ENCODE measurements at places on chromosomes 3 and 15.

DNA sequence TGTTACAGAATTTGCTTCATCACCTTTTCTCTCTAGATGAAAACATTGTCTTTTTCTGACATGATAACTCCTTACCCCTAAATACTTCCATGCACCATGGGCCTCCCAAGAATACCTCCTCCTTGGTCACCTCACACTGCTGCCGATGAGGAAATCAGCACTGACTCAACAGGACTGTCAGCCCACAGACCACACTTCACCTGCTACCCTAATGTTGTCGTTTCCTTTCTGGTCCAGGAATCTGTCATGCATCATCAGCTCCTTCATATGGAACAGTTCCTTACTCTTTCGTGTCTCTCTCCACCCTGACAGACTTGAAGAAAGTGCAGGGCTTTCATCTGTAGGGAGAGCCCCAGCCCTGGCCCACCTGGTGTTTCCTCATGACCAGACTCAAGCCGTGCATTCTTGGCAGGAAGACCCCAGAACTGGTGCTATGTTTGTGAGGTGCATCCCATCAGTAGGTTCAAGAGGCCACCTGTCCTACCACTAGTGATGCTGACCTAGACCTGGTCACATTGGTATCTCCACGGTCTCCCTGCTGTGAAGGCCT, 41.1 kb upstream of the PLXNA1 start:
- peak; percentile 26 for DNase-seq

DNA sequence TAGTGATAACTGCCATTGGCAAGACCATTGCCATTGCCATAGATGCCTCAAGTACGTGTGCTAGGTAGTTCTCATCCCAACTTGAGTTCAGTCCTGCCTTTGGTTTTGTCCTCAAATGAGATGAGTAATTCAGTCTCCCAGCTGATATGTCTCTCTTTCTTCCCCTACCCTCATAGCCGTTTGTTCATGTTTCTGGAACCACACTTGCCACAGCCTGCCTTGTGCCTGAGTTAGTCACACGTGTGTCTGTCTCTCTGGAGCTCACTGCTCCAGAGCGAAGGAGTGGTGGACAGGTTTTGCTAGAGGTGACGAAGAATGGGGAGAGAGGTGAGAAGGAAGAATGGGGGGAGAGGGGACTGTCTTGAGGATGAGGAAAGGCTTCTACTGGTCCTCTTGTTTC, 88.0 kb upstream of the IGF1R start:
- no peak for DNase-seq

DNA sequence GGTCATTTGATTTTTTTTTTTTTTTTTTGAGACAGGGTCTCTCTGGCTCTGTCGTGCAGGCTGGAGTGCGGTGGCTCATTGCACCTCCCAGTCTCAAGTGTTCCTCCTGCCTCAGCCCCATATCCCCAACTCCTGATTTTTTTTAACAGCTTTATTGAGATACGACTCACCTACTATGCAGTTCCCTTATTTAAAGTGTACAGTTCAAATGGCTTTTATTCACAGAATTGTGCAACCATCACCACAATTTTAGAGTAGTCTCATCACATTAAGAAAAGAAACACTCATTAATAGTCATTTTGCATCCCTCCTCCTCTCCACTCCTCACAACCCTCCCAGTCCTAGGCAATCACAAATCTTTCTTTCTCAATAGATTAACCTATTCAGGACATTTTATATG, 1.9 kb upstream of the TRA2B start:
- DNase-seq = no peak

GRCh38 chr3:42846685-42847522, 28.8 kb downstream of the CYP8B1 start:
- no peak for DNase-seq

GRCh38 chr15:74656935-74657535, 38.8 kb downstream of the EDC3 start:
- no peak for DNase-seq

DNA sequence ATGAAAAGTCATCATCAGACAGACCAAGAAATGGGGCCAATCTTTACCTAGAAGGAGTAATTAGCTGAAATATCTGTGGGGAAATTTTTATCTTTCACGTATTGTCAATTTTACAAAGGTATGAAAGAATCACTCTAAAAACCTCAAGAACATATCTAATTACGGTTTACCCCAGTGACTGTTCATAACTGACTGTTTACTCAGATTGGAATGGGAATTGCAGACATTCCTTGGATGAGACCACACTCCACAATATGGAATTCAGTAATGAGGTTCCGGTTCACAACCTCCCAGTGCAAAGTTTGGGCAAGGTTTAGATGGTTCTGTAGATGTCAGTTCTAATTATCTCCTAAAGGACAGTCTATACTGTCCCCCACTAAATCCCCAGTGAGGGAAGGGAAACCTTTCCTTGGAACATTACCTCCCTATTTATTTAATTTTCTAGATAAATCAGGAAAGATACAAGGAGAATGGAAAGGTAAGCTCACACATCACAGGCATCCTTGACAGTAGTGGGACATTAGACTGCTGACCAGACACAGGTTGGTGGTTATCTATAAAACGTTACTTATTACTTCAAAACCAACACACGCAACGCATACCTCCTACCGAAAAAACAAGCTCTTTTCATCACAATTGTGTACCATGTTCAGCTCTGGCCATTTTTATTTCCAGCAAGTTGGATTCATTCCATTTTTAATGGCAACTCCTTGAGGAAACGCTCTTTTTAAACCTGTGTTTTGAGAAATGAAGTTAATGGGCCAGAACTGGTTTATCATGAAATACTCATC, 129.9 kb downstream of the RORA start:
- peak; percentile 73 for DNase-seq

GRCh38 chr15:33735637-33736247, 232.6 kb upstream of the CHRM5 start:
- no peak for DNase-seq

- DNase-seq = no peak
These were observed 37.9 kb upstream of the DLG1 start for GRCh38 chr3:197336348-197336747.

DNA sequence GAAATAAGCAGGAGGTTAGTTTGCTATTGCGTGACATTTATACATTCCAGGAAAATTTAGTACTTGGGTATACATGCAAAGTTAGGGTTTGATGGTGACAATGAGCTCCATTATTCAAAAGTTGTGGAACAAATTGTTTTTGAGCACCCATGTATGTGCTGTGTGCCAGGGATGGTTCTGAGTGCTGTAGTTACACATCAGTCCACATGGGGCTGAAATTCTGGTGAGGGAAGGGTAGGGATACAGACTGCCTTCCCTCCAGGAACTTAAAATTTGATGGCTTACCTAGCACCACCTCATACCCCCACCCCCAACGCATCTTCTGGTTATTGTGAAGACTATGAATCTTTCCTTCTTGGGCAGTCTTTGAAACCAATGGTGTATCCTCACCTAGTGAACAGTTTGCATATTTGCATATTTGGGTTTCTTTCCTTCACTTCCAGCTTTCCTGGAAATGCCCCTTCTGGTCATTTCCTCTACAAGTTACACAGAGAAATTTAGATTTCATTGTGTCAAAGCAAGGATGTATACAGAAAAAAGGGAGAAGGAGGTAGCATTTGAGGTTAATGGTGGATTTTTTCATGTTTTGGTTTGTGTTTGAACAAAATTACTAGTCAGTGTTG, 222.0 kb upstream of the IL12A start:
- peak; percentile 55 for DNase-seq

DNA sequence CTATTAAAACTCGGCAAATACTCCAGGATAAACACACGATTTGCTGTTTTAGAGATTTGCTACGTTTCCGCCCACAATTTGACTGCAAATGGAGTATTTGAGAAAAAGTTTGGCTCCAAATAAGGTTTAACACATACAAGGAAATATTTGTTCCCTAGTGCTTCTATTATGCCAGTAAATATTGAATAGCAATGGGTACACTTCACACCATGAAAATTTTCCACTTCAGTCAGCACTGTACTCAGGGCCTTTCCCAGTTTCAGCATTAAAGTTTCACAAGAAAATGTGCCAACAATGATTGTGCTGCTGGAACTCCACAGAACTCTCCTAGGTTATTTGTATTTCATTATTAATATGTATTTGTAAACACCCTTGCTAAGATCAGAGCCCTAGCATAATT, 498.0 kb downstream of the TBL1XR1 start:
- no peak for DNase-seq

DNA sequence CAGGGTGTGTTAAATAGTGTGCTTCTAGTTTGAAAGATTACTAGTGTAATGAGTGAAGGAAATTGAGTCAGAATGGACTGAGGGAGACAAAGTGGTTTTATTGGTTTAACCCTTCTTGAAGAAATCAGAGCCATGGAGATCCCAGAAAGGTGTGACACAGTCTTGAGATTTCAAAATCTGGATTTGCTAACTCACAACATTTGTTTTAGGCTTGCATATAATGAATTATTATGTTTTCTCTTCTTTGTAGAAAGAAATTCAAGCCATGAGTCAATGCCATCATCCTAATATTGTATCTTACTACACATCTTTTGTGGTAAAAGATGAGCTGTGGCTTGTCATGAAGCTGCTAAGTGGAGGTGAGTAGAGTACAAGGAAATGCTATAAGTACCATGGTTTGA, 25.1 kb downstream of the OXSR1 start:
- DNase-seq = no peak

DNA sequence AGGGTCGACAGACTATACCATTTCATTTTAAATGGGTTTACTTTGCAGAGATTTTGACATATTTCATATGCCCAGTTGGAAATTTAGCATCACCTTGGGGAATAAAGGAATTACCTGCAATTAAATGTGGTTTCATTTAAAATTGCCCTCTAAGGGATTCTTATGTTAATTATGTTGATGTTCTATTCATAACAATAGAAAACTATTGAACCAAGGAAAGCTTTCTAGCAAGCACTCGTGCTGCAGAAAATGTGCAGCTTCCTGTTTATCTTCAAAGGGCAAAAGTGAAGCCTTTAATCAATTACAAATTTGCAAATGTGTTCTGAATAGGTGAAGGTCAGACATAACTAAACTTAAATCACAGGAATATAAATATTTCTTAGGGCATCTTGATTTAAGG, 352.1 kb downstream of the CHST2 start:
- no peak for DNase-seq

- DNase-seq = no peak
These were observed 32.2 kb downstream of the SLC6A6 start for GRCh38 chr3:14434498-14435151.

DNA sequence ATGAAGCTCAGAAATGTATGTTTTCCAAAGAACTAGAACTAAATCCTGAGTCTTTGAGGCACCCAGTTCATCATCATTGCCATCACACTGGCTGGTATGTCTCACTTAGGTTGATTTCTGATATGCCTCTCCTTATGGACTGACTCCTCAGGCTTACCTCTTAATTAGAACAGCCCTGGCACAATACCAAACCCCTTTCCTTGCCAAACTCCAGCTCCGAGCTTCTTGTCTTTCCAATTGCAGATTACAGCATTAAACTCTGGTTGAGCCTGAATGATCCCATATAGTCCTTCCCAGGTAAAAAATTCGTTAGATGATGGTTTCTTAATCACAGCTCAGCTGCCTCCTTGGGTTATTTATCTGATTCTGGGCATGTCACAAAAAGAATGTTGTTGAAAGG, 66.3 kb downstream of the RTP4 start:
- DNase-seq = no peak

DNA sequence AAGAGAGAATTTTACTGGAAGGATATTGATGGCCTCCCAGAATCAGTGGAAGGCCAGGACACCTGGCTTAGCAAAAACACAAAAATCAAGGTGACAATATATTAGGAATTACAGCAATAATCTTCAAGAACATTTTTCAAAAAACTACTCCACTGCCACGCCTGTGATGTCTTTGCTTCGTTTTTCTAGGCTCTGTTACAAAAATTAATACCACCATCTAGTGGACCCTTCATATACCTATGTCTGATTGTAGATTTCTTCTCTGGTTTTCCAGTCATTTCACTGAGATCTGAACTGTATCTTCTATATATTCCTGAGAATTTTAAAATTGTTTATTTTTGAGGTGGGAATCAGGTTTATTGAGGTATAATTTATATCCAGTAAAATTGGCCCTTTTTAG, 5.6 kb upstream of the SLC33A1 start:
- DNase-seq = no peak

DNA sequence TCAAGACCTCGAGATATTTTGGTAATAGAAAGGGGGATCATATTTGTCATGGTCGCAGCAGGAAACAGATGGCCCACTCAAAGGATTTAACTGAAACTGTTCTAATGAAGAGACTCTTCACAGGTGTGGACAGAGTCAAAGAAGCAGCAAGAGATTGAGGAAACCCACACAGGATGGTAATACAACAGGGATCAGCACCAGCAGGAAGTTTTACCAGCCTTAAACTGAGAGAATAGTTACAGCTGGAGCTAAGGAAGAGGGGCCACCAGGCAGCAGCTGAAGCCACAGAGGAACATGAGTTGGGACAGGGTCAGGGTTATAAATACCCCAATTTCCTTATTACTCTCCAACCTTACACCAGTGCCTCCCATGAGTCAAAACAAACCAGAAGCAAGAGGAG, 131.8 kb upstream of the UBE2E2 start:
- DNase-seq = no peak

DNA sequence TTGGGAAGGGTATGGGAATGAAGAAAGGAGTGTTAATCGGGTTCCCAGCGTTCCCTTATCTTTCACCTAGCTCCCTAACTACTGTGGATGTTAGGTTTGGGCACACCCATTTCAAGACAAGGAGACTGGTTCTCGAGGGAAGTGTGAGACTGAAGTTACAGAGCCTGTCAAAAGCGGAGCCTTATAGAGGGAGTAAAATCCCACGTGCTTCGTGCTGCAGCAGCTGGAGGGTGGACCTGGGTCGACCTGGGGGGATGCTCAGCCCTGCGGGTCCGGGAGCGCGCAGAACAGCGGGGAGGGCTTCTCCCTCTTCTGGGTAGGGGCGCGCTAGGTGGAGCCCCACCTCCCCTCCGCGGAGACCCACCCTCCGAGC, 314 bp upstream of the TMED3 start:
- peak; percentile 40 for DNase-seq

DNA sequence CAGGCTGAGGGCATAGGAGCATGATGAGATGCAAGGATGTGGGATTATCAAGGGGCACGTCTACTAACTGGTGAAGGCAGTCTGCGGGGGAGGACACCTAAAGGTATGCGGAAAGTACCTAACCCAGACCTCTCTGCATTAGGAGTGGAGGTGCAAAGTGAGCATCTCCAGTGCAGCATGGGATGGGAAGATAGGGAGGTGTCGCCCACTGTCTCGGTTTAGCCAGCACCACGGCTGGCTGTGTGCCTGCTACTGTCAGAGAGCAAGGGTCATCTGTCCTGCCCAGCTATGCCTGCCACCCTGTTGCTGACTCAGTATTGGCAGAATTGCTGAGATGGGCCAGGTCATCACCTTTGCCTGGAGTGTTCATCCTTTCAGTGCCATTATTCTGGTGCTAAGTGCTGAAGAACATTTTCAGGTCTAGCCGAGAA, 40.1 kb downstream of the OXNAD1 start:
- DNase-seq = no peak

DNA sequence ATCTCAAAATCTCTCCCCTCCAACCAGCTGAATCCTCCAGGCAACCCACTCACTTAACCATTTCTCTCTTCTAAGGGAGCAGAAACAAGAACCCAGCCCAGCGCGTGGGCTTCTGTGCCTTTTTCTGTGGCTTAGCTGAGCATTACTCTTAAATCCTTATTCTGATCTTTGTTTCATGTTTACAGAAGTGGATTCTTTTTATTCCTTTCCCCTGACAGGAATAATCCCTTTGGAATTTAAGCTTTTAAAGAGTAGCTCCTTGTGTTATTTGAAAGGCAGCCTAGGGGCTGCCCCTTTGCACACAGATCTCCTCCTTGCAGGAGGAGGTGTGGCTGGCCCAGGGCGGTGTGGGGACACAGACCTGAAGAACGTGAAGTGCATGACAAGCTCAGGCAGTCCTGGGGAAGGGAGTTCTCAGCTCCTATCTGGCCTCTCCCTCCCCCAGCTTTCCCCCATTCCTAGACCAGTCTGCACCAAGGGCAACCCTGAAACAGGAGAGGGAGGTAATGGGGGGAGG, 77.1 kb upstream of the UBE2E1 start:
- no peak for DNase-seq

Data from kidney glomerular epithelial cell (primary cell).